ENCODE measurements at places on chromosomes 3 and 15.

GRCh38 chr15:40102897-40103858 is 5.5 kb downstream of the BMF start:
- no peak for DNase-seq

GRCh38 chr15:95816591-95816990 is 513.9 kb upstream of the NR2F2 start:
- no peak for DNase-seq

DNA sequence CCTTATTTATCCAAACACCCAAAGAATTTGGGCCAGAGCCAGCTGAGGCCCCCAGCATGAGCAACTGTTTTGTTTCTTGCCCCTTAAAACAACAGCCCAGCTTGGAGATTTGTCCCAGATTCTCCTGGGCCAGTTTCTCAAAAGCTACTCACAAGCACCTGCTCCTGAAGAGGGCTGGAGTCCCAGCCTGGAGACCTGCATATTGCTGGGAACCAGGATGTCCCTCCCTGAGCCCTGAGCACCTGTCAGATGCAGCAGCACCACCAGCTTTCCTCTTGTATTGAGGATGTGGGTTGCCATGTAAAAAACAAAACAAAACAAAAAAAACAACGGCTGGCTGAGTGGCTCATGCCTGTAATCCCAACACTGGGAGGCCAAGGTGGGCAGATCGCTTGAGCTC is 7.0 kb upstream of the RFT1 start:
- DNase-seq, result no peak

- no peak for DNase-seq
Observed at GRCh38 chr15:60389261-60390077, 8.3 kb downstream of the ANXA2 start.

DNA sequence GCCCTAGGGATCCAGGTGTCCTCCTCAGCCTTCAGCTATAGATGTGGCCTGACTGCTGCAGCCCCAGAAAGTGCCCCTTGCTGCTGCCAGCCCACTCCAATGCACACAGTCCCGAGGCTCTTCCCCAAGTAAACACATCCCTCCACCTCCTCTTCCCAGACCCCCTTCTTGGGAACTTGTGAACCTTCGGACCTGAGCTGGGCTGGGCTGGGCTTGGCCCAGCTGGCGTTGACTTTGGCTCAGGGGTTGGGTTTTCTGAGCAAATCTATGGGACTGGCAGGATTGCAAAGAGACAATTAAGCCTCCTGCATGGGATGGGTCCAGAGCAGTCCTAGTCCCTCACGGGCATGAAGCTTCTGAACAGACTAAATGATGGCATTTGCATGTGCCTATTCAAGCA is 14.7 kb downstream of the VIPR1 start:
- DNase-seq, result no peak

DNA sequence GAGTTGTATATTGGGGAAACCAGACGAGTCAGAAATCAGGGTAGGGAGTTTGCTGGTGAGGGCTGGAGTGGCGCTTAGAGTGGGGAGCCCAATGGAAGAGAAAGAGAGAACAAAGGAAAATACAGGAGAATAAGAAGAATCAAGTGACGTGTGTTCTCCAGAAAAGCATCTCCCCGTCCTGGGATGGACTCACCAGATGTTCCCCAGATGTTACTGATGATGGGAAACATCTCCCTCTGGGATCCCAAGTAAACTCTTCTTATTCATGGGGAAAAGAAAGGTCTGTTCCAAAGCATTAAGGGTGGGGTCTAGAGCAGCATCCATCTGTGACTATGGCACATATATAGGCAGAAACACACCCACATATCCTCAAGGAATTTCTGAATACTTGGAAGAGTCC is 3.0 kb upstream of the CSRNP1 start:
- no peak for DNase-seq

Measured in stimulated activated CD4-positive, alpha-beta T cell treated with anti-CD3 and anti-CD28 coated beads, Interleukin-1b, Interleukin-23, amount 100 ng/mL, for 1 hour (primary cell).